ENCODE measurements at places on chromosomes 1 and 21.

- no peak for DNase-seq
These were observed 54.3 kb upstream of the SERBP1 start for GRCh38 chr1:67484492-67484891.

DNA sequence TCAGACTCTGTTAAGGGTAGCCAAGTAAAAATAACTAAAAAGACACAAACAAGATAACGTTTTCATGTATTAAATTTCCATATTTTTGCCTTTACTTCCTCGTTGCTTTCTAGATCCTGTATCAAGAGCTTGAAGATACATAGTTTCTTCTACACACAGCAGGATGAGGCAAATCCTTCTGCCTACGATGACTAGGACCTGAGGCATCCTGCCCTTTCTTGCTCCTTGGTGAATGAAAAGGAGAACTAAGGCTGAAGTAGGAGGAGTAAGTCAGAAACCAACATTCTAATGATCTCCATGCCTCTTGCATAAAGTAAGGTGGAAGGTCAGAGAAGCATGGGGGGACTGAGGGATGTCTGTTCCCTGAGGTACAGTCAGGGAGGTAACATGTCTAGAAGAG, 102.6 kb downstream of the GPATCH2 start:
- DNase-seq = no peak

- DNase-seq = no peak
These were observed 4.0 kb downstream of the CHI3L1 start for GRCh38 chr1:203182387-203182953.

- no peak for DNase-seq
These were observed 1817.1 kb downstream of the BRINP3 start for GRCh38 chr1:188660572-188660971.

DNA sequence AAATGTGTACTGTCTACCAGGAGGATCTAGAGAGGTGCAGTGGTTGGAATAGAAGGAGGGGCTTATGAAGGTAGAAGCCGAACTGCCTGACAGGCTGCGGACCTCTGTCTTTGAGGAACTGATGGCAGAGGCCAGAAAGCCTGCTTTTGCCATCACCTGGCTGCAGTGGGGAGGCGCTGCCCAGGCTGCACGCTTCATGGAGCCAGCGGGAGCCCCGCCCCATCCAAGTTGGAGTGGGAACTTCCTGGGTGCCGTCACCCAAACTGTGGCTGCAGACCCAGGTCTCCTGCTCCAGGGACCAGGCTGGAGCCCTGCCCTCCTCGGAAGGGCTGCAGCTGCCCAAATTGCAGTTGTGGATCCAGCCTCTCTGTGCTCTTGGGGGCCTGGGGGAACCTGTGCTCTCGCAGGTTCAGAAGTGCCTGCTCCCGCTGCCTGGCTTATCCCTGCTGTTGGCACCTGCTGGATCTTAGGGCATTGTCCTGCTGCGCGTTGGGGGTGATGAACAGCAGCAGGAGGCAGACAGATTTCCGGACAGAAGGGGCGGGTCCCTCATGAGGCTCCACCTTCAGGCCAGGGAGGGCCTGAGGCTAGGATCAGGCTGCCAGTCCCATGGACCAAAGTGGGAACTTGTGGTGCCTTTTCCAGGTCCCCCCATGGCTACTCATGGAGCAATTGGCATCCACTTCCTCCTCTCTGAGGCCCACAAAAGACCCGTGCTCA, 118.0 kb upstream of the PLPPR4 start:
- no peak for DNase-seq

- peak; percentile 21 for DNase-seq
These were observed 17.7 kb upstream of the A3GALT2 start for GRCh38 chr1:33338440-33339211.

GRCh38 chr1:155729031-155729898, 40.4 kb downstream of the DAP3 start:
- peak; percentile 12 for DNase-seq

GRCh38 chr1:17933971-17934370, 173.6 kb upstream of the IGSF21 start:
- no peak for DNase-seq

GRCh38 chr1:59689730-59690129, 125.0 kb upstream of the HOOK1 start:
- DNase-seq = no peak

DNA sequence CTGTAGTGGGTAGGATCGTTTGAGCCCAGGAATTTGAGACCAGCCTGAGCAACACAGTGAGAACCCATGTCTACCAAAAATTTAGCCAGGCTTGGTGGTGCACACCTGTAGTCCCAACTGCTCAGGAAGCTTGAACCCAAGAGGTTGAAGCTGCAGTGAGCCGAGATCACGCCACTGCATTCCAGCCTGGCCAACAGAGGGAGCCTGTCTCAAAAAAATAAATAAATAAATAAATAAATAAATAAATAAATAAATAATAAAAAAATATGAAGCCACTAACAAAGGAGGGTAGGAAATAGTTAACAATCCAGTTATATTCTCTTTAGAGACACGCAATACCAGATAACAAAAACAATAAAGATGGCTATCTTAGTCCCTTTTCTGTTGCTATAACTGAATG, 11.9 kb upstream of the CBR3 start:
- no peak for DNase-seq

GRCh38 chr1:220451532-220451931, 76.4 kb upstream of the MARK1 start:
- no peak for DNase-seq

DNA sequence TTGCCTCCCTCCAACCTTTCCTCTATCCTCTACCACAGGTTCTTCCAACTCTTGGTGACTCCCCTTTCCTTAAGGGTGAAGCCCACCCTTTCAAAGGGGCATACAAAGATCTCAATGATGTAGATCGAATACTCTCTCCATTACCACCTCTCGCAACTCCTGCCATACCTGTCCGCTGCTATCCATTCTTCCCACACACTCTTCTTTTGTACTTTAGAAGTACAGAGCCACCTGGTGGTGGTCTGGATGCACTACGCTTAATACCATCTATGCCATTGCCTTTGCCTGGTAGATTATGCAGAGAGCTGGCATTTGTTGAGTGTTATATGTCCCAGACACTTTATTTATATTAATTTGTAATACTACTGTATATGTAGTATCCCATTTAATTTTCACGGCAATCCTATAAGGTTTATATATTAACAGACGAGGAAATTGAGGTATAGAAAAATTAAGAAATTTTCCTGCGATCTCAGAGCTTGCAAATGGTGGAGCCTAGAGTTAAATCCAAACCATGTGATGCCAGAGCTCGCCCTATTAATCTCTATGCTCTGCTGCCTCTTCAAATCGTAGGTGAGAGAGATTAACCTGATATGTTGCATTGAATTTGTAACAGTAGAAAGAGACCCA, 22.9 kb downstream of the TSHB start:
- peak; percentile 36 for DNase-seq

DNA sequence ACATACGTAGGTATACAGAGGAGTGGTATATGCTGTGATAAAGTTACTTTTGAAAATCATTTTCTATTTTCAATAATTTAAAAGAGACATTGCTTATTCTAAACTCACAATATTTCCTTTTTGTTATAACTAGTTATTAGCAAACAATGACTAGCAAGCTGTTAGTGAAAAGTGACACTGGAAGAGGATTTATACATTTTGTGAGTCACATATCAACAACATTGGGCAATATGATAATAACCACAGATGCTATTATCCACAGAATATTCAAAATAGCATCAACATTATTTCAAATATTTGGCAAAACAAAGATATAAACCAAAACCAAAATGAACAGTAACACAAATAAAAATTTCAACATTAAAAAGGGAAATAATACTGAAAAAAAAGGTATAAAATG, 104.0 kb upstream of the HP1BP3 start:
- no peak for DNase-seq

- no peak for DNase-seq
These were observed 15.3 kb downstream of the HP1BP3 start for GRCh38 chr1:20771780-20772179.

DNA sequence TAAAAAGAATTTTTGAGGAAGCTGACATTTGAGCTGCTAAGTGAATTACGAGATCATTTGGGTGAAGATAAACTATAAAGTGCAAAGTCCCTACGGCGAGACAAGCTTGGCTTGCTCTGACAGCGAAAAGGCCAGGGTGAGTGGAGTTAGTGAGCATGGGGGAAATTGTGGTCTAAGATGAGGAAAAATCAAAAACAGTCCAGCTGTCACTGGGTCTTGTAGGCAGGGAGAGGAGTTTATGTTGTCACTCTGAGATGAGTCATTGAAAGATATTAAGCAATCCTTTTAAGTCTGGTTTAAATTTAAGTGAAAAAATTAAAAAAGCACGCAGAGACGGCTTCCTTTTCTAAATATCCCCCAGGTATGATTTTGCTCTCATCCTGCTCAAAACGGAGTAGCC, 601.9 kb downstream of the MRPL39 start:
- DNase-seq = no peak

DNA sequence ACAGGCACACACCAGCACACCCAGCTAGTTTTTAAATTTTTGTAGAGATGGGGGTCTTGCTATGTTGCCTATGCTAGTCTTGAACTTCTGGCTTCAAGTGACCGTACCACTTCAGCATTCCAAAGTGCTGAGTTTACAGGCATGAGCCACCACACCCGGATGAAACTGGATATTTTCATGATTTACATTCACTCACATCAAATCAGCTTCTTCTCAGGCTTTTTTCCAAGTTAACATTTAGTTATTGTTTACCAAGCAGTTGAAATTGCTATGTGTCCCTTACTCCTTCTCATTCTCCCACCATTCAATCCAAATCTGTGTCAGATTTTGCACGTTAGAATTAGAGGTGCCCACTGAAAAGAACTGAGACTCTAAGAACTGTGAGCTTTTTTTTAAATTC, 18.4 kb downstream of the RIT1 start:
- no peak for DNase-seq

GRCh38 chr21:36463204-36463603, 16.7 kb downstream of the CLDN14 start:
- no peak for DNase-seq

- DNase-seq = no peak
These were observed 29.4 kb upstream of the PRRC2C start for GRCh38 chr1:171455967-171456366.

DNA sequence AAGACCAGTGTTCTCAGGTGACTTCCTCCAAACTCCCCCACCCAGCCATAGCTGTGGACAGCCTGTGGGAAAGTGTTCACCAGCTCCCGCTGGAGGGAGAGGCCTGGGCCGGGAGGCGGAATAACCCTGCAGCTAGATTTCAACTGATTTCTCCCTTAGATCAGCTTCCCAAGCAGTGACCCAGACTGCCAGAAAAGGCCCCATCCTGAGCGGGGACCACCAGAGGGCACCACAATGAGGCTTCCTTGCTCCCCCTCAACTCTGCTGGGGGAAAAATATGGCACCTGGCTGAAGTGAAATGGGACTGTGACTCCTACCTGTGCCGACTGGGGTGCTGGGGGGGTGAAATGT, 50.8 kb downstream of the RHBG start:
- DNase-seq = peak; percentile 28

GRCh38 chr1:5572794-5573193, 419.4 kb downstream of the NPHP4 start:
- DNase-seq = no peak

DNA sequence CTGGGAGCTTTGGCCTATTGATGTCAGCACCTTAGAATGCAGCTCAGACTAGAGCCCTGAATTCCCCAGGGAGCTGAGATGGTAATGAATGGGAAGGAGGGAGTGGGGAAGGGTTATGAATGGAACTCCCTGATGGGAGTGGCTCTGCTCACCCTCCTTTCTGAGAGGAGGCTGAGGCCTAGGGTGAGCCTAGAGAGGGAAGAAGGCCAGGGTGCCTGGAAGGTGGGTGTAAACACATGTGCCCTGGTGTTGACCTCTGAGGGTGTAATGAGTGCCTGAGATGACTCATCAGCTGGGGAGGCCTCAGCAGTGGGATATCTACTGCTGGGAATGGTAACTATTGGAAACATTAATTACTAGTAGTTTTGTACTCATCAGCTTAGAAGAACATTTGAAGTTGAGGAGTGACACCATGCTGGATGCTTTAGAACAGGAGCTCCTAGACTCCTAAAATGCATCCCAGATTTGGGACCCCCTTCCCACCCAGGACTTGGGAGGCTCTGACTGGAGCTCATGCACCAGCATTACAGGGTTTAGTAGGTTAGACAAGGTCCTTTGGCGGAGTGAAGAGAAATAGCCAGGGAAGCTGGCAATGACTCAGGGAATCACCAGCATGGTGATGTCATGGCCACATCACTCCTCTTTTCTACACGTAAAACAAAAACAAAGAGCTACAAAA, 16.0 kb upstream of the PIGV start:
- DNase-seq = no peak

- DNase-seq = no peak
These were observed 101.7 kb upstream of the COG2 start for GRCh38 chr1:230540421-230541155.

DNA sequence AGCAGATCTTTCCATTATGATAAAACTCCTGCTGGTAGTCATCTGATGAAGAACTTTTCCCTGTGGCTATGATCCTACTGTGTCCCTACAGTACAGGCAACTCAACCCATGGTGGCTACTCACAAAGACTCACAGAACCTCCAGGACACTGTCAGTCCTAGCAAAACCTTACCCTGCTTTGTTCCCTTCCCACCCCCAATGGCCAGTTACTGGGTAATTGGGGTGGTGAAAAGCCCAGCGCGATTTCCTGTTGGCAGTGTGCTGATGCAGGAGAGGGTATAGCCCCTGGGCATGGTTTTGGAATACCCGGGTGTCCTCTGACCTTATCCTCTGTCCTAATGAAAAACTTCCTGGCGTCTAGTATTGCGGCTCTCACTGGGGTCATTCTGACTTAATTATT, 533 bp upstream of the RGL1 start:
- no peak for DNase-seq

DNA sequence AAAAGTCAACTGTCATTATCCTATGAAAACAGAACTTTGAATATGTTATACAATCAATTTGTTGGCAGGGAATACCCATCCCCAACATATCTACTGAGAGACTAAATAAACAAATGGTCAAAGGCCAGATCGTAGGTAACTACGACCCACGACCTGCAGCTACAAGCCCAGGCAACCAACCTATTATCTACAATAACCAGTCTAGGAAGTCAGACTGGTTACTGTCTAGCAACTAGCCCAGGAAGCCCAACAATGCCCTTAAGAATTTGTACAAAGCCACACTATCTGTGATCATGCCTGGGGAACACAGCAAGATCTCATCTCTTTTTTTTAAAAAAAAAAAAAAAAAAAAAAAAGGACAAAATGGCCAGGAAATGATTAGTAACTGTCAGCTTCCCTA, 58.7 kb downstream of the SMYD3 start:
- DNase-seq = no peak

DNA sequence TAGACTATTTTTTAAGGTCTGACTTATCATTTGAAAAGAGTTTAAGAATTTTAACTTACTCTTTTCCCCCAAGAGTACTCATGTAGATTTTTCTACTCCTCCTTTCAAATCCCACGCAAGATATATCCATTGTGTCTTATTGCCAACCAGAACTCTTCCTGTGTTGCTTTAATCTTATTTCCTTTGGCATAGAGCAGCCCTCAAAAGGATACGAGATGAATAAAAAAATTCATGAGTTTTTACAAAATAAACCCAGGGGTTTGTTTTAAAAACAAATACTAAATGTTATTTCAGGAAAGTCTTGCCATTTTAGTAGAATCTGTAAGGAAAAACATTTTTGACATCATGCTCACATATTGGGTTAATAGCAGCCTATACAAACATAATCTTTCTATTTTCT, 543.2 kb upstream of the CXADR start:
- no peak for DNase-seq

GRCh38 chr1:7253118-7253480, 467.8 kb downstream of the CAMTA1 start:
- no peak for DNase-seq

Data from CD4-positive, alpha-beta T cell treated with Interferon gamma for 1 hour (primary cell).